ENCODE measurements at places on chromosomes 16 and 17.

GRCh38 chr17:82013772-82014321 is 8.8 kb downstream of the CENPX start:
- no peak for DNase-seq

DNA sequence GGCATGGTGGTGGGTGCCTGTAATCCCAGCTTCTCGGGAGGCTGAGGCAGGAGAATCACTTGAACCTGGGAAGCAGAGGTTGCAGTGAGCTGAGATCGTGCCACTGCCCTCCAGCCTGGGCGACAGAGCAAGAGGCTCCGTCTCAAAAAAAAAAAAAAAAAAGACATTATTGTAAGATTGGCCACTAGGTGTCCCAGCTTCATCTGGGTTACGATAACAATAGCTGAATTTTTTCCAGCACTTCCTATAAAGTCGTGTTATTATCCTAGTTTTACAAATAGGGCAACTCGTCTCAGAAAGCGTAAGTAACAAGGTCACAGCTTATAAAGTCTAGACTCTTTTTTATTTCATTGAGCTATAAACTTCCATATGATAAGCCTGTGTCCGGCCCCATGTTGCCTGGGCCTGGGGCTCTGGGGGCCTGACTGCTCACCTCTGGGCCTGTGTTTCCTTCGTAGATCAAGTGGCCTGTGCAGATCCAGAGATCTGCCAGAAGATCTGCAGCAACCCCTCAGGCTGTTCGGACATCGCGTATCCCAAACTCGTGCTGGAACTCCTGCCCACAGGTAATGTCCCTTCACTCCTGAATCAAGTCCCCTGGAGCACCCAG is 60.5 kb downstream of the SLC5A11 start:
- no peak for DNase-seq

GRCh38 chr17:18070861-18071340 is 16.8 kb upstream of the DRG2 start:
- no peak for DNase-seq

- DNase-seq = no peak
Observed at GRCh38 chr17:37694734-37695133, 50.1 kb downstream of the HNF1B start.

DNA sequence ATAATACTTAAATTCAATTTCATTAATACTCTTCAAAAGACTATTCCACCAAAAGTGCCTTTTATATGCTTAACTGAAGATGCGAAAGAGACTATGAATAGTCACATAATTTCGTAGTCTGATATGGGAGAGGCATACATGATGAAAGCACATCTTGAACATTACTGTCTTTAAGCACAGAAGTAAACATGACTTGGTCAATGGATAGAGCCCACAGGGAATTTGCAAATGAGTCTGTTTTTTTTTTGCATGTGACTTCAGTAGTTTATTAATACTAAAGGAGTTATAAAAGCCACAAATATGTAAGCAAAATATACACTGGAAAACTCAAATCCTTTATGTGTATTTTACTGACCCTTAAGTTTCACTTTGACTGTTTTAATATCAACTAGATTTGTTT is 15.9 kb downstream of the ADPRM start:
- no peak for DNase-seq

Data from inflammatory macrophage (primary cell).